SK-N-DZ (cell line): ENCODE measurements at places on chromosomes 4 and X.

DNA sequence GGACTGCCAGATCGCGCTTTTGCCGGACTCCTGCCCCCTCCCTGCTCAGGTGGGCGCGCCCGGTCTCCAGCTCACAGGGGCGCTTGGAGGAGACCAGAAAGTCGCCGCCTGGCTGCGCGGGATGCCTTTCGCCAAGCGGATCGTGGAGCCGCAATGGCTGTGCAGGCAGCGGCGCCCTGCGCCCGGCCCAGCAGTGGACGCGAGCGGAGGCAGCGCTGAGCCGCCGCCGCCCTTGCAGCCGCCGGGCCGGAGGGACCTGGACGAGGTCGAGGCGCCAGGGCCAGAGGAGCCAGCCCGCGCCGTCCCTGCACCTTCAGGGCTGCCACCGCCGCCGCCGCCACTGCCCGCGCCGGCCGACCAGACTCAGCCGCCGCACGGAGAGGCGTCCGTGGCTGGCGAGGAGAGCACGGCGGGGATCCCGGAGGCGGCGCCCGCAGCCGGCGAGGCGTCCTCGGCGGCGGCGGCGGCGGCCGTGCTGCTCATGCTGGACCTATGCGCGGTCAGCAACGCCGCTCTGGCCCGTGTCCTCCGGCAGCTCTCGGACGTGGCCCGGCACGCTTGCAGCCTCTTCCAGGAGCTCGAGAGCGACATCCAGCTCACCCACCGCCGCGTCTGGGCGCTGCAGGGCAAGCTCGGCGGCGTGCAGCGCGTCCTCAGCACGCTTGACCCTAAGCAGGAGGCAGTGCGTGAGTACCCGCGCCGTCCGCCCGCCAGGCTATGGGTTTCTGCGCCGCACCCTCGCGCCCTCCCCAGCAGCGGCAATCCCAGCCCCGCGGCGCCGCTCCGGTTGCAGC, 834 bp downstream of the NHS start:
- no peak for DNase-seq

GRCh38 chrX:115297189-115297588, 7.7 kb downstream of the LUZP4 start:
- DNase-seq, result no peak

GRCh38 chrX:108245462-108245861, 153.9 kb downstream of the ATG4A start:
- DNase-seq, result no peak

DNA sequence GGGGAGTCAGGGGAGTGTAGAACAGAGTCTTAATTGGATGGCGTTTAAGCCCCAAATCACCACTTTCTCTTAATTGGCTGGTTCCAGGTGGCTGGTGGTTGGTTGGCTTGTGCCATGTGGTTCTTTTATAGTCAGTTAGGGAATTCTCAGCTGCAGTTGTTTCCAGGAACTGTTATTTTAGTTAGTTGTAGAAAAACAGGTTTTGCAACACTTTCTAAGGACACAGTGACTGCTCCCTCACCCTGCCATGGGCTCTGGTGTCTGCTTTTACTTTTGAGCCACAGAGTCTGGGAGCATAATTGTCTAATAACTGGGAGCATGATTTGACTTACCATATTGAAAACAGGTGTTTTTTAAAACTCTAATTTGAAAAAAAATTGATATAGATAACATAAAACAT, 75.8 kb upstream of the PCDH18 start:
- DNase-seq, result no peak

DNA sequence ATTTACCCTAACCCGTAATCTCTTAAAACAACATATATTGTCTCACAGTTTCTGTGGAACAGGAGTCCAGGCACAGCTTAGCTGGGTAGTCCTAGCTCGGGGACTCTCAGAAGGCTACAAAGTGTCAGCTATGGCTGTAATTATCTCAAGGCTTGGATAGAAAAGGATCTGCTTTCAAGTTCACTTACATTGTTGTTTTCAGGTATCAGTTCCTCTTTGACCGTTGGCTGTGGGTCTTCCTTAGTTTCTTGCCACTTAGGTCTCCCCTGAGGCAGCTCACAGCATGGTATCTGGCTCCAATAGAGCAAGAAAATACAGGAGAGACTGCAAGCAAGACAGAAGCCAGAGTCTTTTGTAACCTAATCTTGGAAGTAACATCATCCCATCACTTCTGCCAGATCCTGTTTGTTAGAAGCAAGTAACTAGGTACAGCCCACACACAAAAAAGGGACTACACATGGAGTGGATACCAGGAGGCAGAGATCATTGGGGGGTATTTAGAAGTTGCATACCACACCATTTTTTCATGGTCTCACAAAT, 137.0 kb downstream of the MAGEB5 start:
- peak; percentile 61 for DNase-seq

DNA sequence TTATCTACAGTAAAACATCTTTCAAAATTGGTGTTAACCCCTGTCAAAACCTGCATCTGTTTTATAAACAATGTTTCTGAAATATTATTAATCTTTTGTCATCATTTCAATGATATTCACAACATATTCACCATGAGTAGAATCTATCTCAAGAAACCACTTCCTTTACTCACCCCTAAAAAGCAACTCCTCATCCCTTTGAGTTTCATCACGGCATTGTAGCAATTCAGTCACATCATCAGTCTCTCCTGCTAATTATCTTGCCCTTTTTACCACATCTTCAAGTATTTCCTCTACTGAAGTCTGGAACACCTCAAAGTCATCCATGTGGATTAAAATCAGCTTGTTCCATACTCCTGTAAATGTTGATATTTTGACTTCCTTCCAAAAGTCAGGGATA, 415.3 kb upstream of the TECRL start:
- peak; percentile 53 for DNase-seq

- no peak for DNase-seq
Observed at GRCh38 chr4:116838609-116839008, 246.8 kb downstream of the TRAM1L1 start.

GRCh38 chr4:1869530-1870327, 1.5 kb upstream of the NSD2 start:
- DNase-seq, result no peak

GRCh38 chr4:146255874-146256273, 41.5 kb downstream of the REELD1 start:
- DNase-seq, result no peak

DNA sequence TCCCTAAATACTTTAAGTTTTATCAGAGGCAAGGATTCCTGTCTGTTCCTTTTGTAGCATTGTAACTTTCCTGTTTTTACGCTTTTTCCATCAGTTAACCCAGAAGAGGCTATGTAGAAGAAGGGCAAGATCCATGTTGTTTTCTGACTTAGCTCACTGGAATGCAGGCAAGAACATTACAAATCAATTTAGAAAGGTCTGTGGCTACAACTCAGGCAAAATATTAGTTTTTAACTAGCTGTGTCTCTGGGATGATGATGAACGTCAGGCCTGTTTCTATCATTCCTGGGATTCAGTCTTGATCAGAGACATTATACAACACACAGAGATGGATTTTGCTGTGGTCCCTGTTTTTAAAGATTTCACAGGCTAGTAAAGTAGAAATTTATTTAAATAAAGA, 813.0 kb upstream of the POU3F4 start:
- DNase-seq, result no peak

- no peak for DNase-seq
Observed at GRCh38 chr4:95640311-95640710, 91.5 kb upstream of the UNC5C start.

DNA sequence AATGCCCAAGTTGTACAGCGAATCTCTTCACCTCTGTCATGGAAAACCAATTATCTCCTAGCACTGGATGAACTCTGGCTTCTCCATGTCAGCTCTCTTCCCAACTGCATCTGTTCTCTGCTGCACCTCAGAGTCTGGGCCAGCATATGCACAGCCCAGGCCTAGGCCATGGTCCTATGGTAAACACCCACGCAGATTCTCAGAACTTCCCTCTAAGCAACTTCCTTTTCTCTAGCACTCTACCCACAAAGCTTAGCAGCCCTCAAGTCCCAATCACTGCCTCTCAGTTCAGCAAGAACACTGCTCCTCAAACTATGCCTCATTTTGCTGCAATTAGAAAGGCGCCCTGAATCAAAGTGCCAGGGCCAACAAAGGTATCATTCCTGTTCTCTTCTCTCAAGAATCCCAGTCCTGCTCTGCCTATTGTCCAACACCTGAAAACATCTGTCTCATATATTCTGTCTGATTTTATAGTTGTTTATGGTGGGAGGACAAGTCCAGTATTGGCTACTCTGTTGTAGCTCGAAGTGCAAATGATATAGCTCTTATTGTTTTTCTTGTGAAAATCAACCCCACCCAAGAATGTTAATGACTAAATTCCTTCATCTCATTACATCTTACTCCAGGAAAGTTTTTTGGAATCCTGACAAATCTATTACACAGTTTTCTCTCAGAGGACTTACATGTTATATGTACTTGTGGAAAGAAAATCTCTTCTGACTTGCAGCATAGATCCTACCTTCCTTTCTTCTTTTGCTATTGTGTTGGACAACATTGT, 85.4 kb downstream of the DCHS2 start:
- DNase-seq, result no peak

GRCh38 chr4:21592970-21593670, 355.5 kb downstream of the KCNIP4 start:
- no peak for DNase-seq

GRCh38 chrX:52082578-52082977, 13.6 kb upstream of the MAGED4B start:
- DNase-seq, result no peak

DNA sequence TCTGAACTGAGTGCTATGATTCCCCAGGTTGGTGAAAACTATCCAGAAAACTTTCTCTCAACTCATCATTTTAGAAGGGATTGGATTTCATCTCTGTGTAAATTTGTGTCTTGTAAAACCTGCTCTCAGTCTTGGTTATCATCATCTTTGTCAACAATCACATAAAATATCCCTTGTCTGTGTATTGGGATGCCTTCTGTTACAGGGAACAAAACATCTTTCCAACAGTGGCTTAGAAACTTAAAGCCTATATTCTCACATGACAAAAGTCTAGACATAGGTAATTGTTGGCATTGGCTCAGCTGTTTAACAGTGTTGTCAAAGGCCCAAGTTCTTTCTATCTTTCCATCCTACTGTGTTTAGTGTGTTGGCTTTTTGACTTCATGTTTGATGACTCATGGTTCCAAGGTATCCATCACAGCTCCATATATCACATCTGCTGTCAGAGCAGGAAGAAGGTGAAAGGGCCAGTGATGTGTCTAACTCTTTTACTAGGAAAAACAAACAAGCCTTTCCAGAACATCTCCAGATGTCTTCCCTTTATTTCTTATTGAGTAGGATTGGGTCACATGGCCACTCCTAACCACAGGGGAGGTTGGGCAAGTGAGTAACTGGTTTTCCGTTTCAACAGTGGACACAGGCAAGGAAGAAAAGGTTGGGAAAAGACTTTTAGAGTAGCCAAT, 65.0 kb downstream of the PHEX start:
- no peak for DNase-seq

- no peak for DNase-seq
Observed at GRCh38 chrX:42129022-42129940, 205.9 kb upstream of the CASK start.

DNA sequence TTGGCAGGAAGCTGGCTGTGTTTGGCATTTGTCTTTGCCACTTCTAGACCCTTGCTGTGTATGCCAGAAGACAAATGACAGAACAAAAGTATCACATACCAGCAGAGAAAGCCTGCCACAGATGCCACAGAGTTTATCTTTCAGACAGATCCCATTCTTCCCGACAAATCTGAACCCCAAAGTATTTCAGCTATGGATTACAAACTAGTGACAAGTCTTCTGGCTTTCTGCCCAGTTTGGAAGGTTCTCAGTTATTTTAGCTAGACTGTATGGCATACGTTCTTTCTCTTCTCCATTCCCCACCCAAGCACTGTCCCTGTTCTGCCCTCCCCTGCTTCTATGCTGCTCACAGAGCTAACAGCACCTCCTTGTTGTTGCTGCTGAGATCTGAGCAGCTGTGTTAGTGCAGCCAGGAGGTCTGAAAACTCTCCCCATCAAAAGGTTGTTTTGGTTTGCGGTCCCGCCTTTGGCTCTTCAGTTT, 236.7 kb downstream of the FRAS1 start:
- no peak for DNase-seq

DNA sequence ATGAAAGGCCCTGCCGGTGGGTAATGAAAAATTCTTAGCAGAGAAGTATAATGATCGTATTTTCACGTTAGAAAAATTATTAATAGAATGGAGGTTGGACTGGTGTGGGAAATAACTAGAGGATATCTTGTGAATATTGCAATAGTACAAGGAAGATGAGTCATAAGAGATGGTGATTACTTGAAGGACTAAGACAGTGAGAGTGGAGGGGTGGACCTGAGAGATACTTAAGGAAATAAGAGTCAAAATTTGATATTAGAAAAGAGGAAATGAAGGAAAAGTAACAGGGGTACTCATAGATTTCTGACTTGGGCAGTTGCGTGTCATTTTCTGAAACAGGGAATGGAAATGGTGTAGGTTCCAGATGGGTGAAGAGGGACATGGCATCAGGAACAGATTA, 1.7 kb upstream of the USP53 start:
- DNase-seq, result no peak

GRCh38 chr4:151035911-151036310, 20.8 kb upstream of the LRBA start:
- DNase-seq, result no peak

DNA sequence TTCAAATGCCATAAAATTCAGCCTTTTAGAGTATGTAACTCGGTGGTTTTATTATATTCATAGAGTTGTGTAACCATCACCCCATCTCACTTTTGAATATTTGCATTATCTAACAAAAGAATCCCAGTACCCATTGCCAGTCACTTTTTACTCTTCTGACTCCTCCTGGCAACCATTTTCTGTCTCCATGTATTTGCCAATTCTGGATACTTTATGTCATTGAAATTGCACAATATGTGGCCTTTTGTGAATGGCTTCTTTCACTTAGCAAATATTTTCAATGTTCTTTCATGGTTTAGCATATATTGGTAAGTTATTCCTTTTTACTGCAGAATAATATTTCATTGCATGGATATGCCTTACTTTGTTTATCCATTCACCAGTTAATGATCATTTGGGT, 79.9 kb downstream of the SLIT2 start:
- DNase-seq, result no peak

DNA sequence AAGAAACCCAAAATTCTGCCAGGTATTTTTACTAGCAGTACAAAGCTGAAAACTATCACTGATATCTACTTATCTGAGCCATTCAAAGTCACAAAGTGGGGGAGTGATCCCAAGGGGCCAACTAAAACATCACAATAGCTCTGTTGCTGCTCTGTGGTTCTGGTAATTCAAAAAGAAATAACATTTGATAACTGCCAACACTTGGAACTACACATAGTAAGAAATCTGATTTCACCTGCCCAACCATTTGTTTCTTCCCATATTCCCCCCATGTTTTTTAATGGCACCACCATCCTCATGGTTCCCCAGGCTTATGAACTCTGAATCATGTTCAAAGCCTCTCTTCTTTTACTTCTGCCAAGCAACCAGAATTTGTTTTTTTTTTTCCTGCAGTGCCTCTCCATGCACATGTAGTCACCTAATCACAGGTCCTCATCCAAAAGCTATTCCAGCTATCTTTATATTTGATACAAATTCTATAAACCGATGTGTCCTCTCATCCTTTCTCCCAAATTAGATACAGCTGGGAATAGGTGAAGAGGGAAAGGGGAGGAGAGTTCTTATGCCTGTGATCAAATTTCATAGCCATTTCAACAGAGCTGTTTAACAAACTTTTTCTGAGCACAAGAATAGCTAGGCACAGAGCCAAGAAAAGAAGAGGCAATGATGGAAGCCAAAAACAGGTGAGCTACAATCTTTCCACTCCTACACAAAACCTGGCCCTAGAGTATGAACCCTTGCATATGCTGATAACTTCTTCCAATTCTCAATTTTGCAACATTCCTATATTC, 7.7 kb downstream of the AMMECR1 start:
- no peak for DNase-seq
